ENCODE measurements at places on chromosomes 1 and 21.
A peak's percentile ranks its signal among the peaks of the same experiment; 100 is the strongest.

DNA sequence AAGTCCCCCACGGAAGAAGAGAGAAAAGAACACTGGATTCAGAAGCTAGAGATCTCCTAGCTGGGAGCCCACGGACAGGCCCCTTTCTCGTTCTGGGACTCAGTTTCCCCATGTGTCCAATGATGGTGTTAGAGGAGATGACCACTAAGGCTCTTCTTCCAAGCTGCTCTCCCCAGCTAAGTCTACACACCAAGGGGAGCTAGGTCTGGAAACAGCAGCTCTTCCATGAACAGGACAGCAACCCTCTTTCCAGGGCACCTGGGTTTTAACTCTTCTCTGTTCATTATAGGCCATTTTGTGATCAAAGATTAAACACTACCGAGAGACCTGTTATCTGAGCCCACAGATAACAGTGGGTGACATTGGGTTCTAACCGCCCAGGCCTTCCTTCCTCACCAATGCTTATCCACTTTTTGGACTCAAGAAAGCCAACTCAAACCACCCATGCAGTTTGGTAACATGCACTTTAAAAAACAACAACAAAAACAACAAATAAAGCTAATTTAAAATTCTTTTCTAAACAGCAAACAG, 85.9 kb downstream of the MRPL37 start:
- no peak for DNase-seq

DNA sequence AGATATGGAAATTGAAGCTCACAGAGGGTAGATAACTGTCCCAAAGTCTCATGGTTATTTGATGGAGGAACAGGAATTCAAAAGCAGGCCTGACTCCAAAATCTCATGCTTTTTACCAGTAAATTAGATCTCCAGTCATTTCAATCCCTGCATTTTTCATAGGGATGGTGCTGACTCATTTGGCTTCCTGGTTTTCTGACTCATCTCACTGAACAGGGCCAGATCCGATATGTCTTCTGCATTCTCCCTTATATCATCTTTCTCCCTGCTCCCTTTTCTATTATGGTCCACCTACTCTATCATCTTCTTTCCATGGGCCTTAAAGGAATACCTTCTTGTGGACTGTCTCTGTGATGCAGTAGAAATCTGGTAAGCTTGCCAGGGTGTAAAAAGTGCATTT, 187.2 kb downstream of the FGGY start:
- no peak for DNase-seq

DNA sequence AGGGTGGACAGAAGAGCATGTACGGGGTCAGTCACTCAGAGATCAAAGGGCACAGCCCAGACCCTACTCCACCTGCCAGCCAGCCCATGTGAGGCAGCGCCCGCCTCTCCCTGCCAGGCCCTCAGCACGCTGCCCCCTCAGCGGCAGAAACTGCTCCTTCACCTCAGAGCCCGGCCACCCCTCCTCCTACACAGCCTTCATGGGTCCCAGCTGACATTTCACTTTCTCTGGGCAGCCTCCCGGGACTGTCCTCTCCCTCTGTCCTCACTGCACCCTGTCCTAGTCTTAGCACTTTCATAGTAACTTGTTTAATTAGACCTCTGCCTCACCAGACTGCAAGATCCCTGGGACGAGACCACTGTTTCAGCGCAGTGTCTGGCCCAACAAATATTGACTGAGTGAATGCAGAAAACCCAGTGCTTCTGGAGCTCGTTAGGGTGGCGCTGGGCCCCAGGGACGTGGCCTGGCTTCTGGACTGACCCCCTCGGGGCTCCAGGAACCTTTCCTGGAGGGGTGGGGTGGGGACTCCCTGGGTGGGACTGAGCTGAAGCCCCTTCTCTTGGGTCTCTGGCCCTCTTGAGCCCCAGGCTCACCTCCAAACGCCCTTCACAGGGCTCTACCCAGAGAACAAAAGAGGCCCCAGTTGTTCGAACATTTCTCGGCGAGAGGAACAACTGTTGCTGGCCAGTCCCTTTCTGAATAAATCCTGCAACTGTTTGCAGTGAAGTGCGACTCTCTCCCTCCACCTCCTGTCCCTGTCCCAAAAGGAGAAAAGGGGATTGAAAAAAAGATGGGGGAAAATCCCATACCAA, 114.9 kb downstream of the CASZ1 start:
- DNase-seq, result no peak

- DNase-seq, result no peak
These were observed 178.9 kb downstream of the HS2ST1 start for GRCh38 chr1:87093286-87093685.

GRCh38 chr1:162649583-162649982, 17.3 kb downstream of the DDR2 start:
- no peak for DNase-seq

GRCh38 chr21:39041816-39042215, 141.4 kb downstream of the PSMG1 start:
- DNase-seq, result no peak

- DNase-seq, result no peak
These were observed 5.8 kb downstream of the BCL9 start for GRCh38 chr1:147547065-147547464.

GRCh38 chr1:65372557-65372956, 47.9 kb upstream of the LEPR start:
- DNase-seq, result no peak

GRCh38 chr1:1918901-1919303, at the start of gene TMEM52:
Gene TMEM52 (minus strand): TSS chr1:1919279. CDS start chr1:1919265, 14 bp downstream.
- no peak for DNase-seq

GRCh38 chr1:59061876-59062275, 235.0 kb upstream of the FGGY start:
- no peak for DNase-seq

DNA sequence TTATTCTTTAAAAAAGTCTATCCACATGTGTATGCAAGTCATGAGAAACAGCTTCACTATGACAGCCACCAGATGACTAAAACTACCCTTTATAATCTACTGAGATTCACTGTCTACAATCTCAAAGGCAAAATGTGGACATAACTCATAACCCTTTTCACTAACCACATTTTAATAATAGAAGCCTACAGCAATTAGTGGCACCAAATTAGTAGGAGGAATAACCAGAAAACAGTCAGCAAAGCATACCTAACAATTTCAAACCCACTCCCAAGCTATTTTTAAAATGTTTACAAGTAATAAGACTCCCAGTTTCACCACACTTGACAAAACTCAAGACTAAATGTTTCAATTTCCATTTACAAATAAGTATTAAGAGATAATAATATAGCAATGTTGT, 442.9 kb downstream of the PTPRC start:
- no peak for DNase-seq

DNA sequence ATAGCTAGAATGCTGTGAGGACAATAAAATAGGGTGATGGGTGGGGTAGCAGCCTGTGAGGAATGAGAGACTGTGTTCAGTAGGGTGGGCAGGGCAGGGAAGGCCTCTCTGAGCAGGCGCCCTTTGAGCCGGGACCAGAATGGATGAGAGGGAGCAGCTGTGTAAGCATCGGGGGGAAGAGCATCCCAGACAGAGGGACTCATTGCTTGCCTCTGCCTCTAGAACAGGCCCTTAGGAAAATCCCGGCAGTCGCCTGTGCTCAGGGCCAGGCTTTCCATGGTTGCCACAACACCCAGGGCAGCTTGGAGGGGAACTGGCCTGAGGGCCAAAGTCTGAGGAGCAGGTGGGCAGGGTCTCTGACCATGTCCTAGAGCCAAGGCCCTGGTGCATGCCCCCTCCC, 774 bp downstream of the SLC2A7 start:
- no peak for DNase-seq

DNA sequence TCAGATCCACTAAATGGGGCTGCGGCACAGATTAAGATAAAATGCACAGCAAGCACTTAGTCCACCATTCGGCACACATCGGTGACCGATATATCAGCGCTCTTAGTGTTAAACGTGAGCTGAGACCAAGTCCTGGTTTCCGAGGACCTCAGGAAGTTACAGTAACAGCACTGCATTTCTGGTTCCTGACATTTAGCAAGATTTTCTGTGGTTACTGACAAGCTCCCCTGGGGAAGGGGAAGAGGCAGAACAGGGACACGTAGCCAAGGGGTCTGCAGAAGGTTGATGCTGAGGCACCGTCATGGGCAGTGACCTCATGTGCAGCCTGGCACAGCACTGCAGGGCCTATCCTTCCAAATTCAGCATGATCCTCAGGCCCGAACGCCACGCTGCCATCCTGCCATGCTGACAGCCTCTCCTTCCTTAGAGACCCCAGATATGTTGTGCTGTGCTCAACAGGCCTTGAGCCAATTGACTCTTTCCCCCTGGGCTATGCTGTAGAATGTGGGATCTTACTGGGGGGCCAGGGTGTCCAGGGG, 13.4 kb upstream of the PEF1 start:
- no peak for DNase-seq

DNA sequence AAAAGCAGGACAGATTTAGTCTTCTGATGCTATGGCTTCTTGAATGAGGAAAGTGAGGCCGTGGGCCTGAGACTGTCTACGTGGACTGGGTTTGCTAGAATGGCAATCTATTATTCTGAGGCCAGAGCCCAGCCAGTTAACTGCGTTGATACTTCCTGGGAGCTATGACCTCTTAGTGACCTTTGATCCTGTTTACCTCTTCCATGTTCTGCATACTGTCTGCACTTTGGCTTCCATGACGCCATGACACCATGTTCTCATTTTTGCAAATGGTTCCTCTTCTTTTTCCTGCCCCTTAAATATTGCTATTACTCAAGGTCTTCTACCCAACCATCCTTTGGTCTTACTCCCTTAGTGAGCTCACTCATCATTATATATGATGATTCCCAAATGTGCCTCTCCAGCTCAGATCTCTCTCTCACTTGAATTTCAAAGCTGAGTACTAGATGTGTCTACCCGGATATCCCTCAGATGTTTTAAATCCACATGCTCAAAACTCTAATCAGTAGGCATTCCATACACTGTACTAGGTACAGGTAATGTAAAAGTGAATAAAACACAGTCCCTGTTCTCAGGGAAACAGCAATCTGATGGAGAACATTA, 66.1 kb upstream of the ATP1A1 start:
- DNase-seq, result no peak

GRCh38 chr21:41651830-41652229, 115.0 kb downstream of the RIPK4 start:
- no peak for DNase-seq

- DNase-seq, result peak; percentile 3
These were observed 32.1 kb downstream of the TGFB2 start for GRCh38 chr1:218377143-218377660.

DNA sequence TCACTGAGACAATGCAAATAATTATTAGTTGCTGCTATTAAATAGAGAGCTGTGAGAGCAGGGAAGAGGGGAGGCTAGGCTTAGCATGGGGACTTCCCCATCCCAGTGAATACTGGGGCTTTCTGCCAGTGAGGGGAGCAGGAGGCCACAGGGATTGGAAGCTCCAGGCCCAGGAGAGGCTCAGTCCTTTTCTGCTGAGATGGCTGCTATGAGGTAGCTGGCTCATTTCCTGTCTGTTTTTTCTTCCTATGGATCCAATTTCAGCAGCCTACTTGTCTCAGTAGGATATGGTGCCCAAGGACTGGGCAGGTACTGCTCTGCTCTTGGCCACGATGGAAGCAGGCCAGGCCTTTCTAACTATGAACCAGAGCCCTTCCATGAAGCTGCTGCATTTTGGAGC, 10.0 kb downstream of the STMN1 start:
- no peak for DNase-seq

GRCh38 chr1:211625040-211625439, 46.1 kb upstream of the SLC30A1 start:
- no peak for DNase-seq

DNA sequence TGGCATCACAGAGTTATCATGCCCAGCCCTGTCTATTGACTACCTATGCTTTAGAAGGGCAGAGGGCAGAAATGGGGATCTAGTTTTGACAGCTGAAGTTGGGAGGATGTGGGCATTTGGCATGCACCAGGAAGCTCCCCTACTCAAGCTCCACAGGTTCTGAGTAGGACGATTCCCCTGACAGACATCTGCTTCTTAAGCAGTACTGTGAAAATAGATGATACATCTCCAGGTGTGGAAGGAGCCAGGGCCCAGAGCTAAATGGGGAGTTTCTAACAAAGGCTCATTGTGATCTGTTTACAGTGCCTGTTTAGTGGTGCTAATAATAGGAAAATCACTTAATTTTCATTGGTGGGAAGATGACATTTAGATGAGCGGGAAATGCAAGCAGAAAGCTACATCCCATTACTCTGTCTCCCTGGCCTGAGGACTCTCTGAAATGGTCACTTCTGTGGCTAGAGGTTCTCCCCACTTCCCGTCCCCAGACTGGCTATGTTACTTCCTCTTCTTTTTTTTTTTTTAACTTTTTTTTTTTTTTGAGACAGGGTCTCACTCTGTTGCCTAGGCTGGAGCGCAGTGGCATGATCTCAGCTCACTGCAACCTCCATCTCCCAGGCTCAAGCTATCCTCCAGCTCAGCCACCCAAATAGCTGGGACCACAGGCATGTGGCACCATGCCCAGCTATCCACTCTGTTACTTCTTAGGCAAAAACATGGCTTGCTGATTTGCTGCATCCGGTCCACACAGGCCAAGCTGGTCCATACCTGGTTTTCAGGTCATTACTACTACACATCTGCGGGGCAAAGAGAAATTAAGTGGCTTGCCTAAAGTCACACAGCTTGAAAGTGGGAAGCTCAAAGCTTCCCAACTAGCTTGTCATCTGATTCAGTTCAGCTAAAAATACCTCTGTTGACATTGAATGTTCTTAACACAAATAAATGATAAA, 23.2 kb upstream of the CNIH3 start:
- no peak for DNase-seq

- DNase-seq, result no peak
These were observed 138.7 kb downstream of the MIS18A start for GRCh38 chr21:32140151-32140550.

- no peak for DNase-seq
These were observed 51.8 kb upstream of the A3GALT2 start for GRCh38 chr1:33372677-33373076.

DNA sequence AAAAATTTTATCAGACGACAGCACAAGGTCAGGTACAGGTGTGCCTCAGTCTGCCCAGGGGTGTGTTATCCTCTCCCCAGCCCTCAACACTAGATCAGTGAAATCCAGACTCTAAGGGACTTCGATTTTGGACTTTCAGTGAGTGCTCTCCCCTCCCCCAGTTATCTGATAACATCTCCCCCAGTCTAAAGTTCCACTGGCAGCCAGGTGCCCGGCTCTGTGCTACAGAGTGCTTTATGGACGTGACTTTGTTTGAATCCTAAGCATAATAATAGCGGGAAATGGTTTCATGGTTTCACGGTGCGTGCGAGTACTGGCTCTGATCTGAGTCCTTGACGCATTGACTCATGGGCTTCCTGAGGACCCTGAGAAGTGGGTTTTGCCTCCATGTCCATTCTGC, 3.2 kb downstream of the SPSB1 start:
- DNase-seq, result no peak

All from stimulated activated CD8-positive, alpha-beta memory T cell treated with anti-CD3 and anti-CD28 coated beads, Interleukin-7, amount 100 ng/mL, for 1 hour (primary cell).